Panc1 (cell line): ENCODE measurements at places on chromosomes 3 and 15. TPM values are rescaled to one million over a fixed set of nuclear protein-coding genes. Genes with fewer than 3 reads are reported as not detected.
A peak's percentile ranks its signal among the peaks of the same experiment; 100 is the strongest.

DNA sequence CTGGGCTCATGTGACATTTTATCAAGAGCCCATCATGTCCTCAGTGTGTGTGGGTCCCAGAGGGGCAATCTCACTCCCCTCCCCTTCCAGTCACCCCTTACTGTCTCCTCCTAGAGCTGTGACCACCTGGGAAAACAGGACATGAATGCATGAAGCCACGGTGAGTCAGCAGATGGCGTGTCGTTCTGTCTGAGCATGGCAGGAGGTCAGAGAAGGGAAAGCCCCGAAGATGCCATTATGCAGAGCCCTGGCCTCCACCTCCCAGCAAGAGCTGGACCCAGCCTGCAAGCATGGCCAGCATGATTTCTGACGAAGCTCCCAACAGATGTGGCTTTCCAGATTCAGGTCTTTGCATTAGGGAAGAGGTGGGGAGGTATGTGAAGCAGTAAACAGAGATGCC lies 118.5 kb downstream of the TLE3 start:
- peak; percentile 43 for DNase-seq

GRCh38 chr15:26939398-26939797 lies 31.6 kb upstream of the GABRG3 start:
- DNase-seq: no peak

GRCh38 chr3:193095366-193095765 lies 145.7 kb upstream of the PLAAT1 start:
- DNase-seq: no peak

DNA sequence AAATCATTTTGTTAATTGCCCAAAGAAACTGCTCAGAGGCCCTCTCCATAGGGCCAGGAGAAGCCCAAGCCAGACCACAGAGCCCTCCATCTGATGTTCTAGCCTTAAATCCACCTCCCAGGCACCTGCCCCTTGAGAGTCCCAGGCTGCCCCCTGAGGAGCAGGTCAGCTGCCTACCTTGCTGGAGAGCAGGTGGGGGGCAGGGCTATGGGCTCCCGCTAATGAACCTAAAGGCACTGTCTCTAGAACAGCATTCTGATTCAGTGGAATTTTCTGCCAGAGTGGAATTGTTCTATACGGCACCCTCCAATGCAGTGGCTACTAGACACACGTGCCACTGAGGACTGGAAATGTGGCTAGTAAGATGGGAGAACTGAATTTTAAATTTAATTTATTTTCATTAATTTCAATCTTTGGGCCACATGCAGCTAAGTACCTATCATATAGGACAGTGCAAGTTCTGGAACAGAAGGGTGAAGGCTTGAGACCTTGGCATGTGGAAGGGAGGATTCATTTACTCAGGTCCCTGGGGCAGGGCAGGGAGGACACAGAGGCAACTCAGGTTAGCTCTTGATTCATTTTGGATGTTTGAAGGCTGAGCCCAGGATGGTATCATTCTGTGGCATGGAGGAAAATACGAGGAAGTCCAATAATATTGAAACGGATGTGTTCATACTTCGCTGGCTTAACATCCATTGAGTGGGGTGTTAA lies 11.4 kb downstream of the AMOTL2 start:
- DNase-seq: no peak

- DNase-seq: no peak
Measured at GRCh38 chr15:35567392-35567791, 21.4 kb upstream of the DPH6 start.

DNA sequence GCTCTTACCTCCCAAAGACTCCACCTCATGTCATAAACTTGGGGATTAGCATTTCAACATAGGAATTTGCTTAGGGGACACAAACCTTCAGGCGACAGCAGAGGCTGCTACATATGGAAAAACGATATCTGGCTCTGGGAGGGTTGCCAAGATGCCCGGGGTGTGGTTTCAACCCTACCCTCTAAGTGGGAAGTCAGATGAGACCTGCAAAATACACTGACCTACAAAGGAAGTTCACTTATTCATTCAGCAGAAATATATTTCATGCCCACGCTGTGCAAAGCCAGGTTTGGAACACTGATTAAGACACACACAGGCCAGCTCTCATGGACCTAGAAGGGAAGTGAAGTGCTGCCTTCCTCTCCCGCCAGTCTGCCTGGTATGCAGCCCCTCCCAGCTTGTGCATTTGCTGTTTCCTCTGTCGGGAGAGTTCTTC lies 239.3 kb downstream of the FEZF2 start:
- DNase-seq: no peak

GRCh38 chr3:31065765-31066164 lies 171.3 kb upstream of the GADL1 start:
- no peak for DNase-seq

DNA sequence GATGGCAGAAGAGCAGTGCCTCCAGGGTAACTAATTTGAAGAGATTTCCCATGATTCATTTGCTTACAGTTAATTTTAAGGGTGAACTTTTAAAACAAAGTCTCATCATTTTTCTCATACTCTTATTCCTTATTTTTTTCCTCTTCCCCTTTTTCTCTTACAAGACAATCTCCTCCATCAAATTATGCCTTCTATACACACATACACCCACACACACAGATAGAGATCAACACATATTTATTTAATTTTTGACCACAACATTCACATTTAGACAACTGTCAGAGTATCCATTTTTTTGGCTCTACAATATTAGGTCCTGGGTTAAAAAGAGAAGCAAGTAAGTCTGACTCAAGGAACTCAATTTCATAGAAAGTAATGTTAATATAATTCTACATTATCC lies 37.6 kb downstream of the AAGAB start:
- no peak for DNase-seq

DNA sequence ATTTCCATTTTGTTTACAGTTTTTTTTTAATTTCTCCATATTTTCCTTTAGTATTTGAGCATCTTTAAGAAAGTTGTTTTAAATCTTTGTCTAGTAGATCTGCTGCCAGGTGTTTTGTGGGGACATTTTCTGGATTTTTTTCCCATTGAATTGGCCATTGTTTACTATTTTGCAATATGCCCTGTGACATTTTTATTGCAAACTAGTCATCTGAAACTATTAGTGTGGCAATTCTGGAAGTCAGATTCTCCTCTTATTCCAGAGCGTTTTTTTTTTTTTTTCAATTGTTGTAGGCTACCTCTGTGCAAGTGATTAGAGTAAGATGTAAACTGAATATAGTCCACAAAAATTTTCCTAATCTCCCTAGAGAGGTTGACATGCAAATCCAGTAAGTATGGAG lies 334.2 kb downstream of the PYDC2 start:
- no peak for DNase-seq

- no peak for DNase-seq
Measured at GRCh38 chr15:89186803-89187202, 34.6 kb downstream of the RLBP1 start.

- DNase-seq: no peak
Measured at GRCh38 chr3:104584682-104585081, 782.0 kb upstream of the ALCAM start.

- DNase-seq: no peak
Measured at GRCh38 chr15:64034519-64034918, 11.8 kb downstream of the DAPK2 start.

- DNase-seq: no peak
Measured at GRCh38 chr3:8501371-8502131, at the start of gene LMCD1. Gene LMCD1 (plus strand): TSS chr3:8501823. CDS start chr3:8501939, 116 bp downstream.

GRCh38 chr3:134354612-134355251 lies 19.5 kb downstream of the AMOTL2 start:
- DNase-seq: no peak

- DNase-seq: no peak
Measured at GRCh38 chr15:43132830-43133429, 456 bp upstream of the TMEM62 start.

- no peak for DNase-seq
Measured at GRCh38 chr15:91880373-91880772, 26.9 kb downstream of the SLCO3A1 start.

GRCh38 chr3:50339485-50340146 lies 1.0 kb downstream of the RASSF1 start:
- no peak for DNase-seq

- no peak for DNase-seq
Measured at GRCh38 chr3:179088306-179088705, 16.7 kb upstream of the ZMAT3 start.

GRCh38 chr15:73799466-73799865 lies 46.3 kb upstream of the INSYN1 start:
- no peak for DNase-seq

- DNase-seq: no peak
Measured at GRCh38 chr3:55292360-55292759, 194.7 kb downstream of the WNT5A start.

DNA sequence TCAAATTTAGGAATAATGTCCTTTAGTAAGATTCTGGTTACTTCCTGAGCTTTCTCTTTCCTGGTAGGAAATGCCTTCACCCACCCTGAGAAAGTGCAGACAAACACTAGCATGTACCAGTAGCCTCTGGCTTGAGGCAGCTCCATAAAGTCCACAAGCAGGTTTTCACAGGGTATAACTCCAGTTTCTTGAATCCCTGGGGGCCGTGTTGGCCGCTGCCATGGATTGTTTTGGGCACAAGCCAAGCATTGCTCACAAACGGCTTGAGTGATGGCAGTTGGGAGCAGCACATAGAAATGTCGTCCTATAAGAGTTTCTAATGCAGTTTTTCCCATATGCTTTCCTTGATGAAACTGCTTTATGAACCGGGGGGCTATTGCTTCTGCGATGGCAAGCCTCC lies 164.1 kb downstream of the STXBP5L start:
- DNase-seq: no peak

GRCh38 chr15:70469182-70469581 lies 294.2 kb downstream of the UACA start:
- DNase-seq: no peak

GRCh38 chr3:120095979-120096426 lies 1.8 kb upstream of the GSK3B start:
- DNase-seq: no peak

- no peak for DNase-seq
Measured at GRCh38 chr3:171184372-171184771, 157.9 kb upstream of the SLC2A2 start.

- no peak for DNase-seq
Measured at GRCh38 chr3:138861798-138862197, 27.1 kb upstream of the PIK3CB start.

DNA sequence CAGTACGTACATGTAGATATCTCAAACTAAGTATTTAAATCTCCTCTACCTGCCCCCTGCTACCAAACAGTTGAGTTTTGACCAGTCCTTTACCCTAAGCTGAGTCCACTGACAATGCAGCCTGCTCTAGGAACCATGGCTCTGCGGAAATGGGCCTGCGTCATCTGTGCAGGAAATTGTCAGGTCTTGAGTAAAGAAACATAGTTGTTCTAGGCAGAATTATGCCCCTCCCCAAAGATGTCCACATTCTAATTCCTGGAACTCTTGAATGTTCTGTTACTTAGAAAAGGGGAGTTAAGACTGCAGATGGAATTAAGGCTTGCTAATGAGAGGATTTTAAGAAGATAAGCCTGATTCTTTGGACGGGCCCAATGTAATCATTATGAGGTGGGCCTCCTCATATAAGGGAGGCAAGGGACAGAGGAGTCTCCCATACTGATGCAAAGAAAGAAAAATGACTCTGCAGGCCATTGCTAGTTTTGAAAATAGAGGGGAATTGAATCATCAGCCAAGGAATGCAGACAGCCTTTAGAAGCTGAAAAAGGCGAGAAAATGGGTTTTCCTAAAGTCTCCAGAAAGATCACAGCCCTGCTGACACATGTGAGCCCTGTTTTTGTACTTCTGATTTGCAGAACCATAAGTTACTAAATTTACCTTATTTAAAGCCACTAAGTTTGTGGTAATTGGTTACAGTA lies 5.5 kb upstream of the VGLL3 start:
- no peak for DNase-seq

Gene CCDC71
- total RNA-seq: 14.1 TPM

Gene SLC2A2
- total RNA-seq: 0.13 TPM

Gene NEK10
- total RNA-seq: 5.7 TPM

Gene LRTM1
- not detected for total RNA-seq

Gene UROC1
- not detected for total RNA-seq

Gene TM2D3
- 53.4 TPM for total RNA-seq

Gene CKMT1A
- total RNA-seq: 4.6 TPM

Gene IQCF5
- total RNA-seq: not detected

Gene C15orf62
- total RNA-seq: 0.33 TPM

Gene GOLGA8J
- 0.44 TPM for total RNA-seq

Gene ASB14
- not detected for total RNA-seq

Gene RNU5B-1
- not detected for total RNA-seq

Gene HSPBAP1
- 10.8 TPM for total RNA-seq

Gene LDHAL6B
- total RNA-seq: not detected

Gene CX3CR1
- not detected for total RNA-seq

Gene CCR4
- 0.10 TPM for total RNA-seq

Gene ALG3
- total RNA-seq: 72.7 TPM

Gene CDC25A
- total RNA-seq: 12.8 TPM

Gene RLBP1
- not detected for total RNA-seq

Gene SMARCC1
- 84.2 TPM for total RNA-seq

Gene GPR27
- 0.15 TPM for total RNA-seq
